ENCODE measurements at places on chromosomes 6 and 20.

DNA sequence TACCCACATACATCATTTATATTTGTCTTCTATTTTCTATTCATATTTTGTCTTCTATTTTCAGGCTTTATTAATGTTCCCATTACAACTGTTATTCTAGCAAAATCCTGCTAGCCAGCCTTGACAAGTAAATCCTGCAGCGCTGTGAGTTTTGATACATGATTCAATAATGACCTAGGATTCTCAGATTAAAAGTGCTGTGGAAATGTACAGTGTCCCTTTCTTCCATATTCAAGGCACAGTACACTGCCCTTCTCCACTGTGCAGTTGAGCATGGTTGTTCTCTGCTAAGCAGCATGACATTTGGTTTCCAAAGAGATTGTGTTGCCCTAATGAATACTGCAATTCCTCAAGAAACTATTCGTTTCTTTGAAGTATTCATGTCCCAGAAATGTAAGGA is 5.8 kb upstream of the HEY2 start:
- DNase-seq, result no peak

GRCh38 chr6:158356586-158357546 is 44.6 kb downstream of the TULP4 start:
- DNase-seq, result no peak

DNA sequence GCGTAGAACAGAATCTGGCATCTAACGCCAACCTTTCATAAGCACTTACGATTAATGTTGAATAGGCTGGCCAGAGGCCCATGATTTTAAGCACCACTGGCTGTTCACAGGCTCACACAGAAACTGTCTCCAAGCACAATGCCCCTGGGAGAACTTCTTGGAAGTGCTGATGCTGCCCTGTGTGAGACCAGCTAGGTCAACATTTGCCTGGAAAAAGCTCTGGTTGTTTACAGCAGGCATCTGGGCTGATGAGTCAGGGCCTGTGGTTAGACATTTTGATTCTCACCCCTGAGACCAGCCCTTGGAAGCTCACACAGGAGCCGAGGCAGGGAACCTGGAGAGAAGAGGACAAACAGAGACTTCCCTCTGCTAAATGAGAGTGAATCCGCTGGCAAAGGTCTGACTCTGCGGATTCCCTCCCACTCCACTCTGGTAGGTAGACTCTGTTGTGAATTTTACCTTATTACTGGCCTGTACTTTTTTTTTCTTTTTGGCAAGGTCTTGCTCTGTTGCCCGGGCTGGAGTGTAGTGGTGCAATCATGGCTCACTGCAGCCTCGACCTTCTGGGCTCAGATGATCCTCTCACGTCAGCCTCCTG is 6.8 kb upstream of the SULF2 start:
- DNase-seq, result peak; percentile 53

DNA sequence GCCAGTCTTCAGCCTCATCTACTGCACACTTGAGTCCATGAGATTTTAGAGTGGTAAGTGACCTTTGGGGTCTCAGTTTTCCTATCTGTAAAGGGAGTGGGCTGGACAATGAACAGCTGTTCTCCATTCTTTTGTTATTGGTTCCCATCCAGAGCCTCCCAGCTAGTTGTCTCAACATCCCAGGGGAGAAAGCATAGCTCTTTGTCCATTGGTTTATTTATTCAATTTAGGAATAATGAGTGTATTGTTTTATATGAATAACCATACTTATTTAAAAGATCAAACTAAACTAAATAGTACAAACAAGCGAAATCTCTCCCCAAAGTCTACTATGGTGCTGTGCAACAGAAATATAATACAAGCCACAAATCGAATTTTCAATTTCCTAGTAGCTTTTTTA is 13.7 kb downstream of the PIGT start:
- no peak for DNase-seq

DNA sequence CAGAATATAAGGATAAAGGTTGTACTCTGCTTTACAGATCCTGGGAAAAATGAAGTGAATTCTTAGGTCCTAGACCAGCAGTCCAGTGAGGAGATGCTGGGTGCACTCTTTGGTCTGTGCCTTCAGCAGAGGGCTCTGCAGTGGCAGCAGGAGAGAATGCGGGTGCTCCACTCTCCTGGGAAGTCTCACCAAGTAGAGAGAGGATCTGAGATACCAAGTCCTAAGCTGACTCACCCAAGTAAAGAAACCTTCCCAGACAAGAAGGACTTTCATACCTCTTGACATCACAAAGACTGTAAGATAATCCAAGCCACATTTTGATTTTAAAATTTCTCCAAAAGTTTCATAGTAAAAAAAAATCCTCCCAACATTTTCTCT is 116.9 kb upstream of the EMILIN3 start:
- no peak for DNase-seq

- DNase-seq, result no peak
Measured at GRCh38 chr6:154783229-154783628, 50.0 kb downstream of the SCAF8 start.

DNA sequence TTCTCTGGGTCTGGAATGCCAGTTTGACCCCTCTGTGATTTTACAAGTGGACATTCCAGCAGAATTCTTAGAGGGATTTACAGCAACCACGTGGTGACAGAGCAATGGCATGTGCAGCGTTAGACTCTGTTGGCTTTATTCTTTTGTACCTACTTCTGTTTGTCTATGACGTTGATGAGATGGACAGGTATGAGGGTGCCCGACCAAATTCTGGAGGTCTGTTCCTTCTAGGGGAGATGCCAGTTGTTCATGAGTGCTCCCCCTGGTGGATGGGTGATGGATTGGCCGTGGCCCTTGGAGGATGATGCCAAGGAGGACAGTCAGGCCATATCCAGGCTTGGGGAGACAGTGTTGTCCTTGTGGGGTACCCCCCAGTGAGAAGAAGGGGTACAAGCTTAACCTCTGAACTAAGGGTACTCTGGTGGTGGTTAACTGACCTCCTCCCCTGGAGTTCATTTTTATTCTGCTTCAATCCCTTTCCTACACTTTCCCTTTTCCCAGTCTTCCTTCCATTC is 198.6 kb downstream of the DTNBP1 start:
- no peak for DNase-seq

- no peak for DNase-seq
Measured at GRCh38 chr6:141726248-141726647, 406.5 kb upstream of the GJE1 start.

DNA sequence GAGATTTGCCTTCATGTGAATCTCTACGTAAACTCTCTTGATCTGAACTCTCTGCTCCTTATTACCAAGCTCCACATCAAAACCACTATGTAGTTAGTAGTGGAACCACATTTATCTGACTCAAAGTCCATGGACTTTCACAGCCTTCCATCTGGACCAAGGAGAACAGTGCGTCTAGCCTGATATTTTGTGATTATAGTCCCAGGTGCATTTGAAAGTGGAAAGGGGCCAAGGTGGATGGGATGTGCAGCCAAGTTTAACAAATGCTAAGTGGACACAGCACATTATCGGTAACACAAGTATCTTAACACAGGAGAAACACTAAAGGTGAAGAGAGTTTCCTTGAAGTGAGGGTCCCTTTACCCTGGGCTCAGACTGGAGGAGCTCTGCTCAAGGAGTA is 281.2 kb upstream of the SGK1 start:
- DNase-seq, result peak; percentile 1

DNA sequence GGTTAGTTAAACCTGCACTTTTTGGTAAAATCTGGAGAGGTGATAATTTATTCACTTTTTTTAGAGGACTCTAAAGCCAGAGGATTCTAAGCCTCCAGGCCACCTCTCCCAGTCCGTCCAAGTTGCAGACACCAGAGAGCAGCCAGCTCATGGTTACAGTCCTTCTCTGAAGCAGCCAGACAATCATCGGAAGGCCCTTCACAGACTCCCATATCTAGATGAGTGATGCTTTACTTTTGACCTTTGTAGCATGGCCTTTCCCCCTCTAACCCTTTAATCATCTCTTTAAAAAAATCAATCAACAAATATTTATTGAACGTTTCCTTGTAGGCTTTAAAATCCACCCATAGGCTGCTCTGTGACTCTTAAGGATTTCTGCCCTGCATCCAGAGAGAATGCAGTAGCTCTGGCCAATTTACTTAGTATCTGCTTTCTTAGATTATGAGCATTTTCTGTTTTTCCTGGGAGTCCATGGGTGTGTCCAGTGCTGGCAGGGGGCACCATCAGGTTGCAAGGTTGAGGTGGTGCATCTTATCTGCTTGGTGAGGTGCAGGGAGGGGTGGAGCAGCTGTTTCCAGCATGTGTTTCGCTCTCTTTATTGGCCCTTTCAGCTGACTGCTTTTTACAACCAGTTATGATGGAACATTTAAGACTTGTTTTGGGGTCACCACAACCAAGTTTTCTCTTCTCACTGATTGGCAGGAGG is 58.6 kb downstream of the JARID2 start:
- DNase-seq, result no peak

GRCh38 chr6:77455271-77455670 is 8.0 kb downstream of the HTR1B start:
- no peak for DNase-seq

GRCh38 chr6:118771253-118771652 is 119.9 kb upstream of the CEP85L start:
- DNase-seq, result no peak

GRCh38 chr6:122571888-122572287 is 38.3 kb upstream of the PKIB start:
- DNase-seq, result no peak

DNA sequence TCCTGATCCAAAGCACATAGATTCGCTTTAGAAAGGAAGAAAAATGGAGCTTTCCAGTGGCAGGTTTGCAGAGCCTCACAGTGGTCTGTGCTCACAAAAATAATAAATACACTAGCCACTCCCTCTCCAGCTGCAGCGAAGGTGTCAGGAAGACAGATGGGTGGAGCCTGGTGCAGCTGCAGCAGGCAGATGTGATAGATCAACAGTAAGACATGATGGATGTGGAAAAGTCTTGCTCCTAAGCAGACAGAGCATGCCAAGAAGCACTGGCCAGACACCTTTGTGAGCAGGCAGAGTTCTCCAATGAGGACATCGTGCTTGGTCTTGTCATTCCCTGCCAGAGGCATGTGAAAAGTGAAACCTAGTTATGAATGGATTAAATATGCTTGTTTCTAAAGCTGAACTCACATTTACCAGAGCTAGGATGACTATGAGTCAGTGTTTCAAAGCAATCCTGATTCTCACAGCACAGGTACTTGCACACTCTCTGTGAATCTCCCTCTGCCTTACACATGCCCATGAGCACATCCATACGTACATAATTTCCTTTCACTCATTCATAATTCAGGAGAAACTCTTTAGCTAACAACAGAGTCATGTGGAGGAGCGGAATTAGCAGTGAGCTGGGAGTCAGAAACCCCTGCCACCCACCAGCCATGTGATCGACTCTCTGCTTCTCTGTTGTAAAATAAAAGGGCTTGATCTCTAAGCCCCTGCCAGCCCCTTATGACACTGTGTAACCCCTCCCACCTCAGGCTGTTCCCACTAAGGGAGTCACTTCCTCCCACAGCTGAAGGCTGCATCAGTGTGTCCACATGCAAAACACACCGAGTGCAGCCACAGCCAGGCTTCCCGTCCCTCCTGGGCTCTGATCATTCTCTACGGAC is 111.2 kb downstream of the SCML4 start:
- DNase-seq, result no peak

- DNase-seq, result no peak
Measured at GRCh38 chr6:166638573-166638964, 11.5 kb upstream of the RPS6KA2 start.

- no peak for DNase-seq
Measured at GRCh38 chr6:31007694-31008093, 2.6 kb upstream of the MUC22 start.

- no peak for DNase-seq
Measured at GRCh38 chr20:4046311-4046924, 31.1 kb upstream of the RNF24 start.

DNA sequence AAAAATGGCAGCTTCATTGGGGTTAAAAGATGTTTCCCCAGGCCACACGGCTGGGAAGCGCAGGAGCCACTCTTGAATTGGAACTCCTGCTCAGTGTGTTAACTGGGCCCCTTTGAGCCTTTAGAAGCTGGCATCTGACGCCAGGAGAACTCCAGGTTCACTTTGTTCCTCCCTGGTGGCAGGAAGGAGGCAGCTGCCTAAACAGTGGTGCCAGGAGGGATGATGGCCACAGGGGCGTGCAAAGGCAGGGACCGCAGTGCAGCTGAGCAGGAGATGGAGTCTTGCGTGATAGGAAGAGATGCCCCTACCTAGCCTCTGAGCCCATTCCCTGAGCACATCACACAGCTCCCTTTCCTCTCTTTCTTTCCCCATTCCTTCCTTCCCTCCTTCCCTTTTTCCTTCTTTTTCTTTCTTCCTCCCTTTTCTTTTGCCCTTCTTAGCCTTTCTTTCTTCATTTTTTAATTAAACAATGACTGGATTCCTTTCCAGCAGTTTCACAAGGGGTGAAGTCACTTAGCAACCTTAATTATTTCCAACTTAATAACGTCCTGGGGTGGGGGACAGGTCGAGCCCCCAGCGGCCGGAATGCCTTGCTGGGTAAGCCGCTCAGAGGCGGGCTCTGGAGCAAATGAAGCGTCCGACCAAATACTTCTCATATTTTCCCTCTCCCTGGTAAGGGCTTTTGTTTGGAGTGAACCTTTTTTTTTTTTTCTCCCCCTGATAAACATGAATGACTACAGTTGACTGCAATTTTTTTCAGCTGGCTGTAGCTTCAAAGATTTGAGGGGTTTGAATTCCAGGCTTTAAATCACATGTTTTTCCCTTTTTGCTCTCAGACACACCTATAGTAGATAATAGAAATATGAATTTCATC is 20.8 kb upstream of the BMP7 start:
- no peak for DNase-seq

DNA sequence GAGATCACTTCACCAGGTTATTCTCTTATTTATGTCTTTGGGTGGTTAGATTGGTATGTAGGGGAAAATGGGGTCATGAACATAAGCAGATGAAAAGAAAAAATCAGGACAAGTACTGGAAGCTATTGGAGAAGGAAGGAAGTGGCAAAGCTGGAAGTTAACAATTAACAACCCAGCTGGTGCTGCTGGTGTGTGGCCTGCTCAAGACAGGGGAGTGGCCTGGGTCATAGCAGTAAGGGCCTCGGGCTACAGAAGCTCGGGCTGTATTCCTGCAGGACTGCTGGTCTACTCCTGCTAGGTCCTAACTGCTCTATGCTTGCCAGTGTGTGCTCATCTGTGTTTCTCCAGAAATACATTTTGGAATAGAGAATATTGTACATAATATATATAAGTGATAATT is 19.6 kb downstream of the MYLIP start:
- DNase-seq, result no peak

DNA sequence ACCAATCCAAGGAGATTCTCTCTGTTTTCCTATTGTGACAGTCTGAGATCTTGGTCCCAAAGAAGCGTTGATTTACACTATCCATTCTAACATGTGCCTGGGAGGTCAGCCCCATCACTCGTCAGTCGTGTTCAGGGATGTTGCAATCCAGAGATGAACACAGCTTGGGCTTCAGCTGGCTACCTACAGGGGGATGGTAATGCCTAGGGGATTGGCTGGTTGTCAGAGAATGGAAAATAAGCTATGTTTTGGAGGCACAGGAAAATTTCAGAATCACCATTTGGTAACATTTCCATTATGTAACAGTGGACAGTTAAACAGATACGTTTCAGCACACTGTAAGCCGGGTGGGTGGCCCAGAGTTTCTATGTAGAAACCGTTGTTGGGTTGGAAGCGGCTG is 147.1 kb upstream of the RALGAPA2 start:
- DNase-seq, result no peak
